ENCODE measurements at places on chromosomes 16 and 17.

DNA sequence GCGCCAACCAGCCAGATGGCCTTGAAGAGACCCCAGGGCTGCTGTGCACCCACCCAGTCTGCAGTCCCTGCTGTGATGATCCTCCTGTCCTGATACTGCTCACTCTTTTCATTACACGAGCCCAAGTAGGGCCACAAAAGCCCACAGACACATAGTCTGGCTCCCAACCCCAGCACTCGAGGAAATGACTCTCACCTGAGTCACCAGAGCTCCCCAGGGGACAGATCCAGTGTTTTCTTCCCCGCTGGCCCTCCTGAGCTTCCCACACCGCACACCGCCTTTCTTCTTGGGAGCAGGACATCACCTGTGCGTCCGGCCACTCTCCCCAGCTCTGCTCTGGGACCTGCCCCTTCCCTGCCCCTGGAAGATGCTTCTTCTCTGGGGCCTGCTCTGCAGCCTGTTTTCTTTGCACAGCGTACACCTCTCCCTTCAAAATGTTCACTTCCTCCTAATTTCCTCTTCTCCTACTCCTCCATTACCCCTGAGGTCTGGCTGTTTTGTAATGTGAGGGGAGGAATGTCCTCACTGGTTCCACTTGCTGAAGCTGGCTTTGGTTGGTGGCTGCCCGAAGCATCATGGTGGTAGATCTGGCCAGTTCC, 2.0 kb upstream of the SCN4A start:
- DNase-seq = no peak

- no peak for DNase-seq
Measured at GRCh38 chr16:72173997-72174396, 2.0 kb upstream of the PMFBP1 start.

DNA sequence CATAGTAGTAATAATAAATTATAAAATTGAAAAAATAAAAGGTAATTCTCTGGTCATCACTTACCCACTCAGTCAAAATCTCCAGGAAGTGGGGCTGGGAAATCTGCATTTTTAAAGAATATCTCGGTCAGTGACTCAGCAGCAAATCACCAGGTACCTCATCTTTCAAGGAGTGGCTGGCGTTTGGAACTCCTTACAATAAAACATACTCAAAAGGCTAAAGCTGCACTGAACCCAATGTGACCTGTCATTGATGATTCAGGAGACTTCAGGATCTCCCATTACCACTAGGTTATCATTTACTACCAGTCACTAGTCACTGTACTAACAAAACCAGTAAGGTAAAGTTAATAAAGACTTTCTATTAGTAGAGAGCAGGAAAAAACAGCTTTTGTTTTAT, 21.5 kb upstream of the RFFL start:
- no peak for DNase-seq

DNA sequence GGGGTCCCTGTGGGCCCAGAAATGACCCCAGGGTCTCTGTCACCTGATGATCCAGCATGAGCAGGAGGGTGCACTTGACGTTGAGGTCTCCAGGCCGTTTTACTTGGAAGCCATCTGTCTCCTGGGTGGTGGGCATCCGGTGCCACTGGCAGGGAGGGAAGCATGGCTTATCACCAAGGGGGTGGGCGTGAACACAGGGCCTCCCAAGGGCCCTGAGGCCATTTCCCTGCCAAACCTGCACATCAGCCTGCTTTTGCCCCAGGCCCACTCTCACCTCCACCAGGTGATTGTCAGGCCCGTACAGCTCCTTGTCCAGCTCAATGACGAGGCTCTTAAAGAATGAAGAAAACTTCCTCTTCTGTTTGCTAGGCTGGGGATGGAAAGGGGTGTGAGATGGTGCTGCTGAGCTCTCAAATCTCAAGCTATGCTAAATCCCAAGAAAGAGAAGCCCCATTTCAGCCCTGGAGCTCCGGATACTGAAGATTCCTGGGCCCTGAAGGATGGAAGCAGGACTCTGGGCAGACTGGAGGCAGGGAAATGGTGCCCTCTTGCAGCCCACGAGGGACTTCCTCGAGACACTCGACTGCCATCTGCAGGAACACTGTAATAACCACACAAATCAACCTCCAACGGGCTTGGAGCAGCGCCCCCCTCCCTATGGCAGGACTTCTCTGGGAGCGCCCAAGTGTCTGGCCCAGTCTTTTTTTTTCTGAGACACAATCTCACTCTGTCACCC, 7.1 kb upstream of the FTSJ3 start:
- no peak for DNase-seq

GRCh38 chr16:4618645-4619418, 4.1 kb upstream of the UBALD1 start:
- DNase-seq = no peak

DNA sequence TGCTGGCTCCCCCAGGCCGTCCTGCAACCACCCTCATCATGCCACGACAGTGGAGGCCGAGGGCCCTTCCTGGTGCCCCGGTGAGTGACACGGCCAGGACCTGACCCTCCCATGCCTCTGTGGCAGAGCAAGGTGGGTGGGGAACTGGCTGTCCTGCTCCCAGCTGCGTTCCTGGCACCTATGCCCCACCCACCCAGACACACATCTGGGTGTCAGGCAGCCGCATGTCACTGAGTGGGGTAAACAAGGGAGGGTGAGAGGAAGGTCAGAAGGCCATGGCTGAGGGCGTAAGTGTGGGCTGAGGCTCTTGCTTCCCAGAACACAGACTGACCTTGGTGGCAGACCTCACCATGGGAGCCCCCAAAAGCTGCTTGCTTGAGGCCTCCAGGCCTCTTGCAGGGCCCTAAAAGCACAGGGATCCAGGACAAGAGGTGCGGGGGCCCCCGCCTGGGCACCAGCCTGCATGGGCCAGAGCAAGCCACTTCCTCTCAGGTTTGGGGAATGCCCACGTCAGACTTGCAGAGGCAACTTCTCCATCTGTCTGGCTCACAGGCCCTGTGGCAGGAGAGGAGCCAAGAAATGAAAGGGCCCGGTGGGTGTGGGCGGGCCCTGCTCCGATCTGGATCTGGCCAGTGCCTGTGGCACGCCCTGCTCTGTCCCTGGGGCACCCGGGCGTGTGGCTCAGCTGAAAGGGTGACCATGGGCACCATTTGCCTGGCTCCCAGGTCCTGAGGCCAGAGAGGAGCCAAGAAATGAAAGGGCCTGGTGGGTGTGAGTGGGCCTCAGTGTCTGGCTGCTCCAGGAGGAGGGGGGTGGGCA, 3.9 kb upstream of the CCDC57 start:
- no peak for DNase-seq

DNA sequence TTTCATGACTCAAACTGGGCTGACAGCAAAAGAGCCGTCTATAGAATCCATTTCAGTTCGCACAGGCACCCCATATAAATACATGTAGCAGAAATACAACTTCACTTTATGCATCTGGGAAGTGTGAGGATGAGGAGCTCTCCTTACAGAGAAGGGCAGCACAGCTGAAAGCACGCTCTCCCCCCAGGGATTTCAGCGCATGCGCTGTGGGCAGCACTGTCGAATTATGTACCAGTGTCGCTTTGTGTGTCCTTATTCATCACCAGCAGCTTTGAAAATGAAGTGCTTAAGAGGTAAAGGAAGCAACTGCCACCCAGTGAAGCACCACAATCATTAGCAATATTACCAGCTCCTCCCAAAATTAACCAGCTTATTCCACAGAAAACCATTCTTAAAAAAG, 39.9 kb downstream of the CEP95 start:
- no peak for DNase-seq

DNA sequence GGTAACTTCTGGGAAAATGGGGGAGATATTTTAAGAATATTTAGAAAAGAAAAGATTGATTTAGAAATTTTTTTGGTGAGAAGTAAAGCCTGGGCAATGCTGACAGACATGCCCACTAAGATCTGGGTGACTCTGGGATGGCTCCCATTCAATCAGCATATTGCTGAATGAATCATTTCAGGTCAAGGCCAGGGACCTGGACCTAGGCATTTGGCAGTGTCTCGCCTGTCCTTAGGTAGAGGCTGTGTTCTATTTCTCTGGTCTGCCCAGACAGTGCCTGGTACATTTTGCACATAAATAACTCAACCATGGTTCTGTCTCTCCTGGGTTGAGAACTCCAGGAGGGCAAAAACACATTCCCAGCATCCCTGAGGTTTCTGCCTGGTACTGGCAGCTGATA, 39.9 kb downstream of the SMPD3 start:
- no peak for DNase-seq

- DNase-seq = no peak
Measured at GRCh38 chr17:17714879-17715278, 33.6 kb downstream of the RAI1 start.

- DNase-seq = no peak
Measured at GRCh38 chr16:17397499-17397891, 73.3 kb downstream of the XYLT1 start.

DNA sequence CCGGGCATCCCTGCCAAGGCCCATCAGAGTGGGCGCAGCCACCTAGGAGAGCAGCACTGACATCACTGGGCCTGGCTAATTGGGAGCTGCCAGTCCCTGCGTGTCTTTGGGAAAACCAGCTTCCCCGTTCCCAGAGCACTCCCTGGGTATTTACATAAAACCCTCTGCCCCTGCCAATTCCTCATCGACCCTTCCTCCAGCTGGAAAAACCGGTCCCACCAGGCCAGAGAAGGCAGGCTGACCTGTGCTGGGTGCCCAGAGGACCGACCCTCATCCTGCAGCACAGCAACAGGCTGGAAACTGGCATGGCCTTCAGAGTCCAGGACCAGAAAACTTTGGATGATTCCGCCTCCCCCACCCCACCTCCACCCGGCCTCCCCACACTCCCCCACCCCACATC, 8.2 kb upstream of the FOXN1 start:
- no peak for DNase-seq

GRCh38 chr16:70508752-70509151, 14.6 kb downstream of the COG4 start:
- no peak for DNase-seq

- no peak for DNase-seq
Measured at GRCh38 chr17:82985973-82986372, 93.4 kb upstream of the METRNL start.

- DNase-seq = no peak
Measured at GRCh38 chr17:2975469-2975958, 87.9 kb downstream of the OR1D5 start.

DNA sequence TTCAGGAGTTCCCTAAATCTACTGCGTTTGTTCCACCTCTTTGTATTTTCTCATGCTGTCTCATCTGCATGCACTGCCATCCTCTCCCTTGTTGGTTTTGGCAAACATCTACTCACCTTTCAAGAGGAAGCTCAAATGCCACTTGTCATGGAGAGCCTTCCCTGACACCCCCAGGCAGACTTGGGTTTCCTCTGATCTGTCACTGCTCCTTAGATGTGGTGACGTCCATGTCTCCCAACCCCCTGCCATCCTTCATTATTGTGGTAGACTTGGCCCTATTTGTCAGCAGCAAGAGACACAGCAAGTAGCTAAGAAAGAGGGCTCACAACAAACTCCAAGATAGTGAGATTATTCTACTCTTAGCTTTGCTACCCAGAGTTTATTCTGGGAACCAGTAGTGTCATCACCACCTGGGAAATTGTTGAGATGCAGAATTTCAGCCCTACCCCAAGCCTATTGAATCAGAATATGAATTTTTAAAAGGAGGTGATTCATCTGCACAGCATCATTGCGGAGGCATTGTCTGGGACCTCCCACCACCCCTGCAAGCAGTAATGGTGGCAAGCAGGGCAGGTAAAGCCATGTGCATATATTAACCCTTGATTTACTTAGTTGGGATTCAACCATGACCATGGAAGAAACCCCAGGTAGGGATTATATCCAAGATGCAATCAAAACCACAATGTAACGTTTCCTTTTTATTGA, 248.9 kb downstream of the SHISA9 start:
- no peak for DNase-seq

DNA sequence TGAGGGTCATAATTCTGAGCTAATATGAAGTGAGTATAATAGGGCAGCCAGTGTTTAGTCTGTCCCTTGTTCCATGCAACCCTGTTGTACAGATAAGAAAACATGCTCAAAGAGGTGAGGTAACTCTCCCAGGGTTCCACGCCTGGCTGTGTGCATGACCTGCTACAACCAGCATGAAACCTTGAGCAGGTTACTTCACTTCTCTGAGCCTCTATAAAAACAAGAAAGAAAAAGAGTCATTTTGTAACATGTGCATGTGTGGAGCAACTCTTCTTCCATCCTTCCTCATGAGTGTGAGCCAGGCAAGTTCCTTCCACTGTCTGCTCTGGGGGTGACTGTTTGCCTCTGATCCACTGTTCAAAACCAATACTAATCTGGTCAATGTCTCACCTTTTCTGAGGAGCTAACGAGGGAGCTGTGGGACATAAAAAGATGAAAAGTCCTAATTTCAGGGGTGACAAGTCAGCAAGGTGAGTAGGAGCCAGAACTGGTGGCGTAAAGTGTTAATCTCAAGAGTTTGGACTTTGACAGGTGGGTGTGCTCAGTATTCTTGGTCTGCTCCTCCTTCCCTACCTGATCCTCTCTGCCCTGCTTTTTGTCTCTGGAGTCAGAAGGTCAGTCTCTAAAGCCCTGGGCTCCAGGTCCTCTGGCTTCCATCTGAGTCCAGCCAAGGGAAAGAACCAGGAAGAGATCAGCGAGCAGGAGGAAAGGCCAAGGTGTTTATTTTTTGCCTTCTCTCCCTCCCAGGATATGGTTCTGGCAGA, 21.5 kb downstream of the GFOD2 start:
- no peak for DNase-seq

DNA sequence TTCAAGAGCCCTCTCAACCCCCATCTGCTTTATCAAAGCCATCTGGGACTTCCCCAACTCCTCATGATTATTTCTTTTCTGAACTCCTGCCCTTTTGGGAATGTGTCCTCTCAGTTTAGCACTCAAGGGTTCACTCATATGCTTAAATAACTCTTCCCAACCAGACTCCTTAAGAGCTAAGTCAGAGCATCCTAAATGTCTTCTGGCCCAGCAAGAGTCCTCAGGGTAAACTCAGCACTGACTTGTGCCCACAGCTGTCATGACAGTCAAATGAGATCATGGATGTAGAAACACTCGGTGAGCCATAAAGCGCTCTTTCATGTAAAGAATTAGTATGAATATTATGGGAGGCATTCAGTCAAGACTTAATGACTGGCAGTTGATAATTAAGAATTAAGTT, 85.9 kb downstream of the TEX14 start:
- no peak for DNase-seq

GRCh38 chr16:1345087-1345486, 6.6 kb downstream of the TSR3 start:
- DNase-seq = no peak

DNA sequence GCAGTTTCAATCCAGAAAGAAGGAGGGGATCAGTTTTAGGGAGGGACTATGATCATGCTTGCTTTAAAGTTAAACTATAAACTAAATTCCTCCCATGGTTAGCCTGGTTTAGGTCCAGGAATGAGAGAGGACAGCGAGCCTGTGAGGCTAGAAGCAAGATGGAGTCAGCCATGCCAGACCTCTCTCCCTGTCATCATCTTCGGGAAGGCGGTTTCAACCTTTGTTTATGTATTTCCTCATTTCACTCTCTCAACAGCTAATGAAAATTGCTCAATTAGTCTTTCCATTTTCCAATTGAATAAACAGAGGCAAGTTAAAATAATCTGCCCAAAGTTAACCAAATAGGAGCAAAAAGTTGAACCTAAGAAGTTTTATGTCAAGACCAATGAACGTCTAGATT, 201.5 kb downstream of the KCNJ2 start:
- DNase-seq = no peak

- DNase-seq = no peak
Measured at GRCh38 chr16:17313793-17314547, 156.8 kb downstream of the XYLT1 start.

GRCh38 chr17:44333371-44333770, 8.7 kb upstream of the SLC25A39 start:
- no peak for DNase-seq

Measured in right renal cortex interstitium (tissue), 3 donors.